ENCODE measurements at places on chromosomes 5 and 9. TPM values are rescaled to one million over a fixed set of nuclear protein-coding genes. Genes with fewer than 3 reads are reported as not detected.

TICAM2 gene
- total RNA-seq: 0.49 TPM

PRRX2 gene
- total RNA-seq: 0.25 TPM

SMIM33 gene
- not detected for total RNA-seq

SPATA31A3 gene
- total RNA-seq: not detected

LAMC3 gene
- total RNA-seq: 2.7 TPM

SLC34A1 gene
- total RNA-seq: not detected

C6 gene
- not detected for total RNA-seq

PCDHB12 gene
- total RNA-seq: 15.0 TPM

FAM78A gene
- total RNA-seq: 1.2 TPM

AK8 gene
- 0.49 TPM for total RNA-seq

FAM169A gene
- 55.1 TPM for total RNA-seq

OR1J2 gene
- total RNA-seq: not detected

TLX3 gene
- total RNA-seq: not detected

CAPSL gene
- not detected for total RNA-seq

MEIKIN gene
- total RNA-seq: not detected

FABP6 gene
- total RNA-seq: 2.2 TPM

Measured in temporal lobe (tissue), 4 donors.